ENCODE measurements at places on chromosomes 5 and 9.

DNA sequence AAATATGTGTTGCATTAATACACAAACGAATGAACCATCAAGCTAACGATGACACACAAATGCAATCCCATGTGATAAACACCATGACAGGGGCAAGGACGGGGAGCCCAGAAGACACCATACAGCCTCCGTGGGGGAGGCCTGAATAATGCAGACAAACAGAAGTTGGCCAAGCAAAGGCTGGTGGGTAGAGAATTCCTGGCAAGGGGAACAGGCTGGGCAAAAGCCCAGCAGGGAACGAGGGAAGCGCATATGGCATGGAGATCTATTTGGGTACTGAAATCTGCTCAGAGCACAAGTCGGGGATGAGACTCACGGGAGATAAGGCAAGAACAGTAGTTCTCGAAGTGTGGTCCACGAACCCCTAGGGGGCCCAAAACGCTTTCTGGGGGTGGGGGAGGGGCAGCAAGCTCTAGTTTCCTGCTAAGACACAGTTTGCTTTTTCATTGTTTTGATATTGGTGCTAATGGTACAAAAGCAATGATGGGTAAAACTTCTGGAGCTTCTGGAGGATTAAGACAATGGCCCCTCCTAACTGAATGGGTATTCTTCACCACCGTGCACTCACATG, 42.9 kb upstream of the FBXW11 start:
- no peak for DNase-seq

- no peak for DNase-seq
These were observed 32.5 kb downstream of the FAM169A start for GRCh38 chr5:74833537-74834266.

GRCh38 chr9:75589497-75589896, 301.0 kb upstream of the PCSK5 start:
- DNase-seq, result no peak

DNA sequence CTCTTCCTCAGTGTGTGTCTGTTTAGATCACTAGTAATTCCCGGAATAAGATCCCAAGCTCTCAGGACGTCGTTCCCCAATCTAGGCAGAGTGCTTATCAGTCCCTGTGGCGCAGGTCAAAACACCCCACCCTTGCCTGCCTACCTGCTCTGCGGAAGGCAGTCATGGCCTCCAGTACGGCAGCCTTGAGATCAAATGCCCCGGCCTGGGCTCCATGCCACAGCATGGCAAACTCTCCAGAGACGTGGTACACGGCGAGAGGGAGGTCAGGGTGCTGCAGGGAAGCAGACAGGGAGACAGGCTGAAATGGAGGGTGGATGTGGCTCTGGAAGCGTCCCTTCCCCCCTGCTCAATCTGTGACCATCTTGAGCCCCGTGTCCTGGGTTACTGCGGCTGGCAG, 12.0 kb upstream of the HDHD3 start:
- DNase-seq, result no peak

- DNase-seq, result no peak
These were observed 1505.2 kb upstream of the CDH9 start for GRCh38 chr5:28543473-28544098.

- DNase-seq, result peak; percentile 21
These were observed 30.2 kb downstream of the SREK1 start for GRCh38 chr5:66174338-66174737.

GRCh38 chr5:169416583-169417196, 115.8 kb upstream of the SLIT3 start:
- DNase-seq, result no peak

- DNase-seq, result peak; percentile 22
These were observed 314.0 kb downstream of the NDUFS4 start for GRCh38 chr5:53874409-53874808.

- peak; percentile 82 for DNase-seq
These were observed 284.3 kb downstream of the ARHGAP26 start for GRCh38 chr5:143054480-143054941.

DNA sequence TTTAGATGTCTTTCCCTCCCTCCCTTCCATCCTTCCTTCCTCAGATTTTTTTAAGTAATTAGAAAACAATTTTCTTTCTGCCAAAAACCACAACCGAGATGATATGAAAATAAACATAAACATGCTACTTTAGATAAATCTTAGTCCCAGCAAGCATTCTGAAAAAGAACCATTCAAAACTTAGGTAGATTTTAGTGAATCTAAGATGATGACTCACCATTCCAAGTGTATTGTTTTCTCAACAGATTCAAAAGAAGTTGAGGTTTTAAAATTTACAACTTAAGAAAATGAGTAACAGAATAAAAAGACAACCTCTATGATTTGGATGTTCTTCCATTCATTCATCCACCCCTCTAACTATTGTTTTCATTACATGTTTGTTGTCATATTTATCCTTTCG, 465.1 kb downstream of the PDE4D start:
- no peak for DNase-seq

All from suppressor macrophage treated with lipopolysaccharide for 1 hour (primary cell).